CD4-positive, alpha-beta memory T cell (primary cell): ENCODE measurements at places on chromosomes 3 and 15.

DNA sequence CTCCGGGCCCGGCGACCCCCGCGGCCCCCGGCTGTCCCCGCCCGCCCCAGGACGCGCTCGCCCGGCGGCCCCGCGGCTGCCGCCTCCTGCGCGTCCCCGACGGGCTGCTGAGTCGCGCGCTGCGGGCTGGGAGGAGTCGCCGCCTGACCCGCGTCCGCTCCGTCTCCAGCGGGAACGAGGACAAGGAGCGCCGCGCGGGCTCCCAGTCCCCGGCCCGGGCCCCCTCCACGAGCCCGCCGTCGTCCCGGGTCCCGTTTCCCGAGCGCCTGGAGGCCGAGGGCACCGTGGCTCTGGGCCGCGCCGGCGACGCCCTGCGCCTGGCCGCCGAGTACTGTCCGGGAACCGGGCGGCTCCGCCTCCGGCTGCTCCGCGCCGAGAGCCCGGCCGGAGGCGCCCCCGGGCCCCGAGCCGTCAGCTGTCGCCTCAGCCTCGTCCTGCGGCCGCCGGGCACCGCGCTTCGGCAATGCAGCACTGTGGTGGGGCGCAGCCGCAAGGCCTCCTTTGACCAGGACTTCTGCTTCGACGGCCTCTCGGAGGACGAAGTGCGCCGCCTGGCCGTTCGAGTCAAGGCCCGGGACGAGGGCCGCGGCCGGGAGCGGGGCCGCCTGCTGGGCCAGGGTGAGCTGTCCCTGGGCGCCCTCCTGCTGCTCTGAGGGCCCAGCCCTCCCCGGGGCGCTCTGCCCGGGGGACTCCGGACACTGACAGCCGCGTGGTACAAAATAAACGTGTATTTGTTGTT is 1.5 kb downstream of the C2CD4A start:
- DNase-seq = peak; percentile 28

DNA sequence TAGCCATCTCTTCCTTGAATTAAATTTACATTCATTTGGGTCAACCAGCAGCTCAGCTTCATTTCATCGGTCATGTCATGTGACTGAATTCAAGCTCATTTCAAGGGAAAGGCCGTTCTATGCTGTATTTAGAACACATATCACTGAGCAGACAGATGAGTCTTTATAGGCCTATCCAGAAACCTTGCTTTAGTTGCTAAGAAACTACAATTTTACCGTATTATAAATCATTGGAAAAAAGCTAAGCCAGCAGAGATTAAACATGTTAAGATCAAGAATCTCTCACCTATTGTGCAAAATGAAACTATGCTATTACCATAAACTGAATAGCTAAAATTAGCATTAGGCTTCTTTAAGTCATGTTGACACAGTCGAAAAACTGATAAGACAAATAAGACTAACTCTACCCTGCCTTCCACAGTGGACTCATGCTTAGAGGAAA is 2.2 kb downstream of the NPTN start:
- DNase-seq = no peak

GRCh38 chr3:9866639-9867038 is 13.4 kb downstream of the CIDEC start:
- DNase-seq = no peak

- no peak for DNase-seq
Measured at GRCh38 chr15:99296386-99296785, 45.1 kb downstream of the LRRC28 start.

GRCh38 chr15:64460724-64461720 is 644 bp downstream of the ZNF609 start:
- peak; percentile 33 for DNase-seq

DNA sequence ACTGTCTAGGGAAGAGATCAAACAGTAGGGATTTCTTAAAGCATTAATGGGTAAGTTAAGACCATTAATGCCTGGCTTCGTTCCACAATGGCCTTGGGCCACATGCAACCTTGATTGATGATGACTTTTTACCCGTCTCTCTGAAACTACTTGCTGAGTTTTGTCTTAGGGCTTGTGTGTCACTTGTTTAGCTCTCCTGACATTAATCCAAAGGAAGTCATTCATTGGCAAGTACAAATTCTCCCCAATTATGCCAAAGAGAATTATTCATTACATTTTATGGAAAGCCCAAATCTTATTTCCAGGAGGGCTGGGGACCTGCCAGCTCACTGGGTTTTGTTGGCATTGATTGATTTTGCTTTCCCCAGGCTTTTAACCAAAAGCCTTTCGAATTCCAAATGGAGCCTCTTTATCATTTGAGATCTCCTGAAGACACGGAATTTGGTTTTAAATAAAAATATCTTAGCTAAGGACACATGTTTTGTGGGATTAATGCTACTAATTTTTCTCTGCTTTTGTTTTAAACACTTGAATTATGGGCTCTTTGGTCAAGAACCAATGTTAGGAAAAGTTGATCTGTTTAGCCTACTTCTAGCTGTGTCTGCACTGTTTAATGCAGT is 40.7 kb downstream of the SERPINI1 start:
- no peak for DNase-seq

GRCh38 chr15:58396181-58396580 is 35.6 kb upstream of the LIPC start:
- DNase-seq = no peak

DNA sequence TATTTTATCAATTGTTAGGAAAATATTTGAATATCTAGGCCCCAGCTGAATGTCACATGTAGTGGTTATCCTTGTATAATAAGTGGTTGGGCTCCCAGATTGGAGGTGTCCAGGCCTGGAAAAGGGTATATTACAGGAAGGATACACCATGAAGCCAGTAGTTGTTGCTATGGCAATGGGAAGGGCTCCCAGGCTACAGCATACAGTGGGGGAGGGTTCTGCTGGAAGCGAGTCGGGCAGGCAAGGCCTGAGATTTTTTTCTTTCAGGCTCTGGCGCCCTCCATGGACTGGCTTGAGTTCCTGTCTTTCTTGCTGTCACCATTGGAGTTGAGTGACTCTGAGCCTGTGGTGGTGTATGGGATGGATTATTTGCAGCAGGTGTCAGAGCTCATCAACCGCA is 8.9 kb downstream of the ECE2 start:
- no peak for DNase-seq

- DNase-seq = no peak
Measured at GRCh38 chr3:3778641-3779270, 20.5 kb upstream of the LRRN1 start.
